ENCODE measurements at places on chromosomes 3 and 15.

DNA sequence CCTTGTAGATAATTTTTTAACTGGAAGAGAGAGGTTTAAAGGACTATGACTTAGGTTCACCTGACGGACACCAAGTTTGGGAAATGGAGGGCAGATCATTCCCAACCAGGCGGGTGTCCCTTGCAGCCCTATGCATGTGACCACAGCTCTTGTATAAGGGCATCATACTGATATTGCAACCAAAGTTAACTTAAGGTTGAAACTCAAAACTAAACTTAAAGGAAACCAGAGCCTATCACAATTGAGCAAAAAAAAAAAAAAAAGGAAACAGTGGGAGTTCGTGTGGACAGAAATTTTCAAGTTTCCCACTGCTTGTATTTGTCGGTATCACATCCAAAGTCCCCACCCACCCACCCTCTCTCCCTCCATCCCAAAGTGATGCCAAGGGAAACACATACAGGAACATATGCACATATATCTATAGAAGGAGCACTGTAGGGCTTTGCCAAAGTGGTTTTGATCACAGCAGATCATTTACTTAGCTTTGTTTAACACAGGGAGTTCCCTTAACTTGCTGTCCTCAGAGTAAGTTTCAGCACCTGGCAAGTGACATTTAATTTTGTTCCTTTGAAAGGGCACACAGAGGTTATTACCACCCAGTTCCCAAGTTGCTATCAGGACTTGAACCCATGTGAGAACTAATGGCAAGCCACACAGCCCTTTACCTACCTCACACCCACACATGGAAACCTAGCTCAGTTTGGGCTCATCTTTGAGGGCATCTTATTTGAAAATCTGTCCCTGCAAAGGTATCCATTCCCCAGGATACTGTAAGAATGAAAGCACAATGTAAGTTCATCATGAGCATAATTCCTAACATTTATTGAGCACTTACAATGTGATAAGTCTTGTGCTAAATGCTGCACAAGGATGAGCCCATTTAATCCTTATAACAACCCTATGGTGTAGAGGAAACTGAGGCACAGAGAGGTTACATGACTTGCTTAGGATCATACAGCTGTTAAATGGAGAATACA, 204.5 kb upstream of the CMC1 start:
- no peak for DNase-seq

DNA sequence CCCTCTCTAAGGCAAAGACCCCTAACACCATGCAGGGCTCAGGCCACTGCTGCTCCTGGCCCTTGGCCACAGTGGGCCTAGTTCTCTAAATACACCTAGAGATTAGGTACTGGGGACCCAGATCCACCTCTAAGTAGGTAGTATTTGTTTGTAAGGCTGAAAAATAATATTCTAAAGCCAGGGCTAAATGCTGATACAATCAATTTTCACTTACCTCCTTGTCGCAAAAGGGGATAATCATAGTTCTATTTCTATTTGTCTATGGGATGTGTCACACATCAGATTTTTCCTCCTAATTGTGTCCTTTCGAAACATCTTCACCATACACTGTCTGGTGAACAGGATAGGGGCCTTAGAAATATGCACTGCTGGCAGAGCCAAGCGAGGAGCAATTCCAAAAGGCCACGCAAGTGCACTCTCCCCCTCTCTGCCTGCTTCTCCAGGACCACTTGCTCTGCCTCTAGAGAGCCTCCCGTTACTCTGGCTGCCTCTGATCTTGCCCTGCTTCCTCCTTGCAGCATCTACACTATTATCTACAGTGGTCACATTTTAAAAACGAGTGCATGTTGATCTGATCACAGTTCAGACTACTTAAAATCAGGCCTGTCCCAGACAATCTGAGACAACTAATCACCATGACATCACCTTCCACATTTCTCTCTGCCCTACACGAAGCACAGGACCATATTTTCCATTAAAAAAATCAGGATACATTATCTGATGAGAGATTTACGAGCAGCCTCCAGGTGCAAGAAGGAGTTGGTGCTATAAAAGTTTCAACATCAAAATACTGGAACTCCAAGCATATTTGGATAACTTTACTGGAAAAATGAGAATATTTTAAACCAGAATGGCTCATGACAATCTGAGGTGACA, 115.4 kb downstream of the MYLK start:
- no peak for DNase-seq

- DNase-seq: no peak
Observed at GRCh38 chr3:136839556-136839931, 20.6 kb downstream of the SLC35G2 start.

- DNase-seq: no peak
Observed at GRCh38 chr15:101060576-101061551, 141.7 kb downstream of the LRRK1 start.

Data from stimulated activated CD4-positive, alpha-beta T cell treated with anti-CD3 and anti-CD28 coated beads, TNF-alpha, amount 100 ng/mL, for 1 hour (primary cell).